ENCODE measurements at places on chromosomes 2 and 18.

- DNase-seq: no peak
Observed at GRCh38 chr2:119190321-119191111, 32.0 kb upstream of the C1QL2 start.

GRCh38 chr2:188497726-188498125, 206.1 kb downstream of the GULP1 start:
- no peak for DNase-seq

DNA sequence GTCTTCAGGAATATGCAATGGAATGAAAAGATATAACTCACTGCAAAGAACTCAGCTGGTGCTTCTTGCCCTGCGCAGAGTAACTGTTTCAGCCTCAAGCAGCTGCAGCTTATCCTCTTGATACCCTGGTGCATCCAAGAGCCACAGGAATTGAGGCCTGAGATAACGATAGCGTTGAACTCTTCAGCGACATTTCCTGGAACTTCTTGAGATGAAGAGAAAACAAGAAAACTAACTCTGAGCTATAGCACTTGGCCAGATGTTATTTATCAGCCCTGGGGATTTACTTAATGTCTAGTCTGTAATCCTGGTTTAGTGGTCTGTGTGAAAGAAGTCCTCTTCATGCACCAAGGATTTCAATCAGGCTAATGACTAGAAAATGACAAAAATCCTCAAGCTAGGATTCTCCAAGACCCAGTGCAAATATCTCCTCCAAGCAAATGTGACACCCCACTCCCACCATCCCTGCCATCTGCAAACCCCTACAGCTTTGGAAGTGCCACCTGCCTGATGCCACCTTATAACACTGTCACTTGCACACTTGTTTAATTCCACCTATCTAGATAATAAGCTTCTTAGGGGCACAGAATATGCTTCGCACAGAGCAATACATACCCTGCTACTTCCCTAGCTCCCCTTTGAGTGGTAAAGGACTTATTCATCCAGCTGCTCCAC, 40.6 kb downstream of the EHD3 start:
- no peak for DNase-seq

DNA sequence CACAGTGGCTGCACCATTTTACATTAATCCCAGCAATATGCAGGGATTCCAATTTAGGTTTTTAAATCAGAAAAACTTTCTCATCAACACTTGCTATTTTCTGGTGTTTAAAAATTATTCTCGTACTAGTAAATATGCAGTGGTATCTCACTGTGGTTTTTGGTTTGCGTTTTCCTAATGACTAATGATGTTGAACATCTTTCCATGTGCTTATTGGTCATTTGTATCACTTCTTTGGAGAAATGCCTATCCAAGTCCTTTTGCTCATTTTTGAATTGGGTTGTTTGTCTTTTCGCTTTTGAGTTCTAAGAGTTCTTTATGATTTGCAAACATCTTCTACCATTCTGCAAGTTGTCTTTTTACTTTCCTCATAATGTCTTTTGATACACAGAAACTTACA, 62.1 kb upstream of the TCF7L1 start:
- DNase-seq: no peak

- no peak for DNase-seq
Observed at GRCh38 chr2:57372237-57372984, 674.2 kb upstream of the VRK2 start.

DNA sequence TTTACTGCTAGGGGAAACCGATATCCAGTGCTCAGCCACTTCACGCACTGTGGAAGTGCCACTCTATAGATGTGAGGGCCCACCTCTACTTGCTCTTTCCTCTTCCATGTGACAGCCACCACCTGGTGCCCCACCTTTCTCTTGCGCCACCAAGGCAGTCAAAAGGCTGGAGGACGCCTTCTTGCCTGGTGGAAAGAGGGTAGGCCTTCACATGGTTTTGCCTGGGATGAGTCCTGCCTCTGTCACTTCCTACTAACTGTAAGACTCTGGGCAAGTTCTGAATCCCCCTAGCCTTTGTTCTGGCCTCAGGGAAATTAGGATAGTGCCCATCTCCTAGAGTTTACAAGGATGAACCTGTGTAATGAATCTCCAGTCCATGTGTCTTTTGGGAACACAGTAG, 66.1 kb upstream of the ODC1 start:
- no peak for DNase-seq

DNA sequence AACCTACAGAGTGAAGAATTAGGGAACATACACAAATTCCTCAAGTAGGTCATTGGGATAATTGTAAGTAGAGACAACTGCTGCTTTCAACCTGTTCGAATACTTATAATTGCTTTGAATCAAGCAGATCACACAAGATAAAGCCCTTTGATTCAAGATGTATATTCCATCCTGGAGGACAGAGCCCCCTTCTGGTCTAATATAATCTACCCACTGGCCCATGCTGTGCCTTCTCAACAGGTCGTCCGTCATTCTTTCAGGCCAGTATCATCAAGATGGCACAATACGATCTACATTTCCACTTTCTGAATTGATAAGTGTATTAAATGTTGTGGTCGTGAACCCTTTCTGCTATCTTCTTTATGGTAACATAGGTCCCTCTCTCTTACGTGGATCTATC, 387.0 kb upstream of the CDH19 start:
- DNase-seq: no peak

DNA sequence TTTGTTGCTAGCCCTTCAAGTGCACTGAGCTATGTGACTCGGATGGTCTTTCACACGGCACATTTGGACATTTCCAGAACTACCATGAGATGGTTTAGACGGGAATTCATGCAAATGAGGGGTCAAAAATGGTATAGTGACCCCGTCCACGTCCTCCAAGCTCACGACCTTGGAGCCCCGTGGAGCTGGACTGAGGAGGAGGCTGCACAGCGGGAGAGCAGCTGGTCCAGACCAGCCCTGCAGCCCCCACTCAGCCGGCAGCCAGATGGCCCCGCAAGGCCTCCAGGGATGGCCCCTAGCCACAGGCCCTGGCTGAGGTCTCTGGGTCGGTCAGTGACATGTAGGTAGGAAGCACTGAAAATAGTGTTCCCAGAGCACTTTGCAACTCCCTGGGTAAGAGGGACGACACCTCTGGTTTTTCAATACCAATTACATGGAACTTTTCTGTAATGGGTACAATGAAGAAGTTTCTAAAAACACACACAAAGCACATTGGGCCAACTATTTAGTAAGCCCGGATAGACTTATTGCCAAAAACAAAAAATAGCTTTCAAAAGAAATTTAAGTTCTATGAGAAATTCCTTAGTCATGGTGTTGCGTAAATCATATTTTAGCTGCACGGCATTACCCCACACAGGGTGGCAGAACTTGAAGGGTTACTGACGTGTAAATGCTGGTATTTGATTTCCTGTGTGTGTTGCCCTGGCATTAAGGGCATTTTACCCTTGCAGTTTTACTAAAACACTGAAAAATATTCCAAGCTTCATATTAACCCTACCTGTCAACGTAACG, 88.8 kb downstream of the EPAS1 start:
- DNase-seq: no peak

- no peak for DNase-seq
Observed at GRCh38 chr2:73285159-73285739, 971 bp upstream of the FBXO41 start.

GRCh38 chr2:42881732-42882131, 89.3 kb upstream of the HAAO start:
- no peak for DNase-seq
